ENCODE measurements at places on chromosomes 5 and 9.

DNA sequence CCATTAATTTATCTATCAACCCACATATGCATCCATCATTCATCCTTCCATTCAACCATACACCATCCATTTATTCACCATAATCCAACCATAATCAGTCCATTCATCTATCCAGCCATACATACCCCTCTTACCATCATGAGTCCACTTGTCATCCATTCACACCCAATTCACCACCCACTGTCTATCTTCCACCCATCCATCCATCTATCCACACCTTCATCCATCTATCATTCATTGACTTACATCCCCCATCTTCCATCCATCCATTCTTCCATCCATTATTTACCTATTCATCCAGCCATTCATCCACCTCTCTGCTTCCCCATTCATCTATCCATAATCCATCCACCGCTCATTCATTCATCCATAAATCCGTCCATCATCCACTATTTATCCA is 17.8 kb downstream of the PAEP start:
- DNase-seq, result no peak

DNA sequence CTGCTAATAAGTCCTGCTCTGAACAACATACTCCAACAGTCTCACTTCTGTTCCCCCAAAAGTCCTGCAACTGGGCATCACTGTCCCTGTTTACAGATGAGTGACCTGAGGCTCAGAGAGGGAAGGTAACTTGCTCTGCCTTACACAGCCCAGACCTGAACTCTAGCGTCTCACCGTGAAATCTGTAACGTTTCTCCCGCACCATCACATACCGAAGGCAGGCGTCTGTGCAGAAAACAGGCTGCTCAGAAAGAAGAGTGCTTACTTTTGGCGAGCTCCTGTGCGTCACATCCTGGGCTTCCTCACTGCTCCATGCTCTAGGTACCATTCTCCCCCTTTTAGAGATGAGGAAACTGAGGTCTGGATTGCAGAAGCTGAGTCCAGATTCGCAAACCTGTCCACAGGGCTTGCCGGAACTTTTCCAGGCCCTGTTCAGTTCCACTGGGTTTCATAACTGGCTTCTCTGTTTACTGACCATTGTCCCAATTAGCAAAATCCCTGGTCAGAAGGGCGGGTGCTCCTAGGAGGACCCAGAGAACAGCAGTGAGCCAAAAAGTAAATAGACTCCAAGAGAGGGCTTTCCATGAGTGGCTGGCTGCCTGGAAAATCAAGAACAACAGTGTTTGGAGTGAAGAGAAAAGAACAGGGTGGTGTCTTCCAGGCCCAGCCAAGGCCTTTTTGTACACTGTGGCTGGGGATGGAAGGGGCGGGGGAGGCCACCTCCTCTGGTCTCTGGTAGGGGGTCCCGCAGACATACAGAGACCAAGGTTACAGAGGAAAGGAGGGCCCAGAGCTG is 27.1 kb downstream of the GSN start:
- DNase-seq, result no peak

- no peak for DNase-seq
Measured at GRCh38 chr5:124341066-124341858, 405.2 kb downstream of the ZNF608 start.

GRCh38 chr9:133129001-133129795 is 8.2 kb upstream of the RALGDS start:
- DNase-seq, result no peak

DNA sequence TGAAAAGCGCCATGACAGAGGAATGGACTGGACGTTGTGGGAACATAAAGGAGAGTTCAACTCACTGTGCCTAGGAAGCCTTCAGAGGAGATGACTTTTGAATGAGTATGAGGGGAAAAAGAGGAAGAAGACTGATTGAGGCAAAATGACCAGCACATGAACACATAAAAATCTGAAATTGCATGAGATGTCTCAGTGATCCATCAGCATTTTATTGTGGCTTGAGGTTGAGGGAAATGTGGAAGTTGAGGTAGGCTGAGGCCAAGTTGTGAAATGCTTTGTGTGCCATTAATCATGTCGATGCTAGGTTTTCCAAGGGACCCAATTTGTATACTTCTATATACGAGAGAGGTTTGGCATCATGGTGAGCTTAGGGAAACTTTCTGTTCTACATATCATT is 140.9 kb upstream of the TLX3 start:
- peak; percentile 81 for DNase-seq

- DNase-seq, result no peak
Measured at GRCh38 chr5:179225387-179225786, 119.9 kb downstream of the ADAMTS2 start.

DNA sequence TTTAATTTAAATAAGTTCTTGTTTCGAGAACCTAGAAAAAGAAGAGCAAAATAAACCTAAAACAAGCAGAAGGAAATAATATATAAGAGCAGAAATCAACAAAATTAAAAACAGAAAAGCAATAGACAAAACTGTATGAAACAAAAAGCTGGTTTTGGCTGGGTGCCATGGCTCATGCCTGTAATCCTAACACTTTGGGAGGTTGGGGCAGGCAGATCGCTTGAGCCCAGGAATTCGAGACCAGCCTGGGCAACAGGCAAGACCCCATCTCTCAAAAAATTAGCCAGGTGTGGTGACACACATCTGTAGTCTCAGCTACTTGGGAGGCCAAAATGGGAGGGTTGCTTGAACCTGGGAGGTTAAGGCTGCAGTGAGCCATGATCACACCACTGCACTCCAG is 59.2 kb upstream of the OTP start:
- no peak for DNase-seq

DNA sequence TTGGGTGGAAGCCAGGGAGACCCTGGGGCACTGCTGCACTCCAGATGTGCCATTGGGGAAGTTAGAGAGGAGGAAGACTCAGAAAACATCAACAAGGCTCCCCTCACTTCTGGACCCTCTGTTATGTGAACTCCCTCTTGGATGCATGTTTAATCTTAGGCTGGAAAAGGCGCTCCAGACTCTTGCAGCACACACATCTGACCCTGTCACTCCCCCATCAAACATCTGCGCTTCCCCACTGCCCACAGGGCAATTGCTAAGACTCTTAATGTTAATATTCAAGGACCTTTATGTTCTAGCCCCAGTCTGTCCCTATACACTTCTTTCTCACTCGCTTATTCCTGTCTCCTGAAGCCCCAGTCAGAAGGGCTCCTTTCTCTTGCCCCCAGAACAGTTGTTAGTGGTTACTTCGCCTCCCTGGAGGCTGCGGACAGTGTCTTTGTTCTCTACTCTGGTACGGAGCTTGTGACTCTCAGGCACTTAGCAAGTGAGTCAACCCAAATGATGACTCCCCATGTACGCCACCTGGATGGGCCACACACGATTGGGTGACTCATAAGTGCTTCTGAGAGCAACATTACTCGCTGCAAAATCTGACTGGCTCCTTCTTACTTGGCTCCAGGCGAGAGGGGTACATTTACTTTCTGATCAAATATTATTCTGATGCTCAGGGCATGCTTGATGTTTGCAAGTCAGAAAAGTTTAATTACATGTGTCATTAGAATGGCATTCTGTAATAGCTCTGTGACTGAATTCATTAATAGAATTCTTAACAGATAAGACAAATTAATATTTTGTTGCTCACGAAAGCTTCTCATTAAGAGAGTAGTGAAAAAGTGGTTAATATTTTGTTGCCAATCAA is 193.6 kb downstream of the HSPA4 start:
- no peak for DNase-seq
